ENCODE measurements at places on chromosomes 1 and 21. TPM values are rescaled to one million over a fixed set of nuclear protein-coding genes. Genes with fewer than 3 reads are reported as not detected.

DNA sequence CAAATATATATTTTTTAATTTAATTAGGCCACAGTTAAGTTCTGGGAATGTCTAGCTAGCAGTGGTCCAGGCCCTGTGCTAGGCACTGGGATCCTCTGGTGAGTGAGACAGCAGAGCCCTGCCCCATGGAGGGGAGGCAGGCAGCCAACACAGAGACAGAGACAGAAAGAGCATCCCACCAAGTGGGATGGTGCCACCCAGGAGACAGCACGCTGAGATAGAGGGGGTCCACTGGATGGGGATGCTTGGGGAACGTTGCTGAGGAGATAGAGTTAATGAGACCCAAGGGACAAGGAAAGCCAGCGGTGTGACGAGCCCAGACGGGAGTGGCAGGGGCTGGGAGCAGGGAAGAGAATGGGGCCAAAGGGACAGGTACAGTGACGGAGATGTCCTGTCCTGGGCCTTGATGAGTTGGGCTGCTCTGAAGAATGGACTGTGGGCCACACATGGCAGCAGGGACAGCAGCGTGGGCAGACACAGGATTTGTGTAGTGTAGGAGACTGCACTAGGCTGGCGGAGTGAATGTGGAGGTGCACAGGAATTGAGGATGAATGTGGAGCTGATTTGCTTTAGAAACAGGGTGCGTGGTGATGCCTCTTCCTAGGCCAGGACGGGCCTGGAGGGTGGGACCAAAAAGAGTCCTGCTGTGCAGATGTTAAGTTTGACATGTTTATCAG is 22.8 kb downstream of the RAB4A start:
- no peak for DNase-seq

The KRTAP19-2 gene
- polyA plus RNA-seq = not detected

GRCh38 chr1:26372039-26372438 is 511 bp downstream of the ZNF683 start:
- DNase-seq = no peak

The PLPPR4 gene
- 2.3 TPM for polyA plus RNA-seq

The DNALI1 gene
- 63.0 TPM for polyA plus RNA-seq

DNA sequence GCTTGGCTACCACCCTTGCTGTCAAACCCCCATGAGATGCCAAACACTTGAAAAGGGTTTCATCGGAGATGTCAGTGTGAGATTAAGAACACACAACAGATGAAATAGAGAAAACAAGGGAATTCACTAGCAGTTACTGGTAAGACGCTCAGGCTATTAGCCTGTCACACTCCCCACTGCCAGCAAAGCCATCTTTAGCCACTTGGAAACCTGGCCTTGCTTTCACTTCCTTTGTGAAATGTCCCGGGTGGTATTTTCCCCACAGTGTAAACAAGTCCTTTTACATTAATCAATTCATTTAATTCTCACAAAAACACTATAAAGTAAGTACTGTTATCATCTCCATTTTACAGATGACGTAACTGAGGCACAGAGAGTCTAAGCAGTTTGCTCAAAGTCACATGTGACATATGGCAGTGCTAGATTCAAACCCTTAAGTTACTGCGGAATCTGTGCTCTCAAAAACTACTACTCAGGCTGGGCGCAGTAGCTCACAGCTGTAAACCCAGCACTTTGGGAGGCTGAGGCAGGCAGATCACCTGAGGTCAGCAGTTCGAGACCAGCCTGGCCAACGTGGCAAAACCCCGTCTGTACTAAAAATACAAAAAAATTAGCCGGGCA is 32.7 kb upstream of the KHDRBS1 start:
- no peak for DNase-seq

DNA sequence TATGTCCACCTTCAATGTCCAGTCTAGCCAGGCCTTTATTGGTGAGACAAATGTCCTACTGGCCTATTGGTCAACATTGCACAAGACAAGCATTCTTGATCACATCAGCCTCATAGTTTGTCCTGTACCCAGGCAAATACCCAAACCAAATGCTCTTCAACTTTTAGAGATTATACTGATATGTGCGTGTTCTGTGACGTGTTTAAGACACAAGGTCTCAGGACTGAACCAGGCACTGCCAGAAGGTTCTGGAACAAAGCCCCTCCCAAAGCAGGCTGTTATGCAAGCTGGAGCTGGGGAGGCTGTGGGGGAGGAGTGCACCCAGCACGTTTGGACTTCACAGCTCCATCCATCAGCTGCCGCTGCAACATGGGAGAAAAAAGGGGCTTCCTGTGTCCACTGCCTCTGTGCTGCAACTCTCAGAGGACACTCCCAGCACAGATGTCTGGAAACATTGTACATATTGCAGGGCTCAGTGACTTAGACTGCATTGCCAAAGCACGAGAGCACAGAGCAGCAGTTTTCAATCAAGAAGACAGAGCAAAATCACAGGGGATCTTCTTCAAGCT is 45.9 kb downstream of the NID1 start:
- peak; percentile 62 for DNase-seq

DNA sequence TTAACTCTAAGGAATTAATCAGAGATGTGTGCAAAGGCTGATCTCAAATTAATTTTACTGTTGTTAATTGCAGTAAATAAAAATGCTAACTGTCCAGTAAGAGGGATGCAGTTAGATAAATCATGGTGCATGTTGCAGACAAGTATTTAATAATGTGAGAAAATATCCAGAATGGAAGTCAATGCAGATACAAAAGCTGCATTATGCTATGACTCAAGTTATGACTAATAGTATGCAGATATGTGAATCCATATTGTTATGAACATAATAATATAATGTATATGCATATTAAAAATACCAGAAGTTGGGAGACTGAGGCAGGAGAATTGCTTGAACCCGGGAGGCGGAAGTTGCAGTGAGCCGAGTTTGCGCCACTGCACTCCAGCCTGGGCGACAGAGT is 21.4 kb downstream of the RNASEL start:
- DNase-seq = no peak

GRCh38 chr1:101366513-101367215 is 129.8 kb downstream of the S1PR1 start:
- no peak for DNase-seq

The TRIM62 gene
- polyA plus RNA-seq = 7.5 TPM

DNA sequence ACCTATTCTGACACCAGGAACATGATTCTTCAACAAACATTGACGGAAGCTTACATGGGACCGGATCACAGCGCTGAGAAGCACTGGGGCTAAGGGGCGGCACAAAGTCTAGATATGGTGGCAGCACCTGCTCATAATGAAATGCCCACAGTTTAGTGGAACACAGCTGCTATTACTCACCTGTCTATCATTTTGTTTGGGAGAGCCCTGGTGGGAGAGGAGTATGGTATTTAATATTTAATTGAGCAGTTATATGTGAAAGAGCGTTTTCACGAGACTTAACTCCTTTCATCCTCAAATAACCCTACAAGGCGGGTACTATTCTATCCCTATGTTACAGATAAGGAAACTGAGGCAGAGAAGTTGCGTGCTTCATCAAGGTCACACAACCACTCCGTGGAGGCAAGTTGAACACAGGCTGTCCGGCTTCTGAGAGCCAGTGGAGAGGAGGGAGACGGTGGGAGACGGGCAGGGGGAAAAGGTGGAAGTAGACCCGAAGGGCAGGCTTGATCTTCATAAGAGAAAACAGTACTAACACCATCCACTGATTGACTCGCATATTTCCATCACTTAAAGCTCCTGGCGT is 790 bp upstream of the TSNAX start:
- DNase-seq = no peak

DNA sequence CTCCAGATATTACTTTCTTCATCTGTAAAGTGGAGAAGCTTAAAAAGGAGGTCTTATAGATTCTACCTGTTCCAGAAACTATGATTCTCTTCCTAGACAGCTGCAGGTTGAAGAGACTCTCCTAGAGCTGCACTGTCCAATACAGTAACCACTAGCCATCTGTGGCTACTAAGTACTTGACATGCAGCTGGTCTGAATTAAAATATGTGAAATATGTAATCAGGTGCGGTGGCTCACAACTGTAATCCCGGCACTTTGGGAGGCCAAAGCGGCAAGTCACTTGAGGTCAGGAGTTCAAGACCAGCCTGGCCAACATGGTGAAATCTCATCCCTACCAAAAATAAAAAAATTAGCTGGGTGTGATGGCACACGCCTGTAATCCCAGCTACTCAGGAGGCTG is 15.8 kb downstream of the APP start:
- no peak for DNase-seq

DNA sequence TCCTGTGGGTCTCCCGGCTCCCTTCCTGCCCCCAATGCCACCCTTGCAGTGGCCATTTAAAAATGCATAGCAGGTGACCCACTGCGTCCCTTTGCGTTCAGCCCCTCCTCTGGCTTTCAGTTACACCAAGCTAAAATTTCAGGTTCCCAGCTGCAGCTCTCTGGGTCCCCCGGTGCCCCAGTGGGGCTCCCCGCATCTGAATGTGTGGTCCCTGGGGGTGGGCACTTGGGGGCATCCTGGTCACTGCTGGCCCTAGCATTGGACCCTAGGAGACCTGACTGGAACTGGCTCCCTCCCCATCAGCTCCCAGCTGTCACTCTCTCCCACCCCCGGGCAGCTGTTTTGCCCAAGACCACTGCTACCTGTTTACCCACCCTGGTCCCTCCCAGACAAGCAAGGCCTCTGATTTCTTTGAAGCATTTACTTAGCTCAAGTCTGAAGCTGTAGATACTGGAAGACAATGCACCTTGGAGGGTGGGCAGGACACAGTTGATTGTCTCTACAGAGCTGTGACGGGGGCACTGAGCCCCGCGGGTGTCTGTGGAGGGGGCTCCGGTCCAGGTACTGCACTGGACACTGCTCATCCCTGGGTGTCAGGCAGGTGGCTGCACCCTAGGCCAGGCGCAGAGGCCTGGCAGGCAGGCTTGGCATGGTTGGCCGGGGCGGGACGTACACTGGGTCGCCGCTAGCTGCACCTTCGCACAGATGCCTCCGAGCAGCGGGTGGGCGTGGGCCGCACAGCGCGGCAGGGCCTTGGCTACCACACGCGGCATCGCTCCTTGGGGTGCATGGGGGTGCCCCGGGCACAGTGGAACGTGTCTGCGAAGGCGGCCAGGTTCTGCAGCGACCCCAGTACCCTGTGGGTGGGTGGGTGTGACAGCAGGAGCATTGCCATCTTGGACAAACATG is 3.9 kb downstream of the PRXL2B start:
- no peak for DNase-seq

The DDR2 gene
- 22.2 TPM for polyA plus RNA-seq

The SCAF4 gene
- polyA plus RNA-seq = 49.4 TPM

DNA sequence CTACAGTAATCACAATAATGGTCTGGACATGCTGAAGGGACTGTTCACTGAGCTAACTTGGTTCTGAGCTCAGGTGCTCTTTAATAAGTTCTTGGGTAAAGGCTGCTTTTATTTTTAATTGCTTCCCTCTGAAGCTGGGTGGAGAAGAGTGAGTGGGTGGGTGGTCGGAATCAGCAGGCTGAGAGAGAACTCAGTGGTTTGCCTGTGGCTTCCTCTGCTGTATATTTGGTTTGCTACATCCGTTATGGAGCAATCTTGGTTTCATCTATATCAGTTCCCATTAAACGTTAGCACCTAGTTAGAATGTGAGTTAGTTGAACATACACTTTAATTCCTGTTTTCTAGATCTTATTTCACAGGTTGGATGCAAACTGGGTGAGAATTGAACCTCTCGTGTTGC is 23.3 kb downstream of the CNIH4 start:
- no peak for DNase-seq

- DNase-seq = no peak
These were observed 100.2 kb downstream of the RHOU start for GRCh38 chr1:228835456-228835855.

GRCh38 chr1:30728832-30729638 is 5.7 kb upstream of the MATN1 start:
- no peak for DNase-seq

- DNase-seq = peak; percentile 22
These were observed 34.3 kb upstream of the RAP1GAP start for GRCh38 chr1:21703318-21703963.

DNA sequence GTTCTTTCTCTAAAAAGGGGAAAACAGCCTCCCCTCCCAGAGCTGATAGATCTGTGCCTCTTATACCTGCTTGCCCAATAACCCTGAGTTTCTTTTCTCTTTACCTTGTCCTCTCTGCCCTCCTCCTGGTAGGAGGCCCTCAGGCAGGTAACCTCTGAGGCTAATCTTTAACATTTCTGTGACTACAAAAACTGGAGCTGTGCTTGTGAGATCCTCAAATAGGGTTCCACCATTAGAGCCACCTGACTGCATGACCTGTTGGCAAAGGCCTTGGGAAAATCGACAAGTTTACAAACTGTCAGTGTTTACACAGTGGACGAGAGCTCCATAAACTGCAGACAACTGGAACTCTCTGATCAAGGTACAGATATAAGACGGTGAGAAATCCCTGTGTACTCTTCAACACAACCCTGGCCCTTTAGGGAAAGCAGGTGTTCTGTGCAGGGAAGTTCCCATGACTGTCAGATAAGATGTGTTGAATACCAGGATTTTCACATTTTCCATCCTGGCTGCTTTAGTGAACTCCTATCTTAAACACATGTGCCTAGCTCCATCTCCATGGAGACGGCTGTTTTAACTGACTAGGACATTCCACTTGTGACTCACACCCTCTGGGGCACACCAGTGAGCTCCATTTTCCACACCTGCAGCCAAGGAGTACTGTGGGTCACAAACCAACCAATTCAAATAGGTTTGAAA is 38.3 kb downstream of the ECE1 start:
- no peak for DNase-seq

- DNase-seq = no peak
These were observed 26.1 kb downstream of the PADI6 start for GRCh38 chr1:17397910-17398695.

The CBS gene
- polyA plus RNA-seq = 31.0 TPM

GRCh38 chr1:8731162-8731561 is 86.3 kb downstream of the RERE start:
- DNase-seq = no peak

DNA sequence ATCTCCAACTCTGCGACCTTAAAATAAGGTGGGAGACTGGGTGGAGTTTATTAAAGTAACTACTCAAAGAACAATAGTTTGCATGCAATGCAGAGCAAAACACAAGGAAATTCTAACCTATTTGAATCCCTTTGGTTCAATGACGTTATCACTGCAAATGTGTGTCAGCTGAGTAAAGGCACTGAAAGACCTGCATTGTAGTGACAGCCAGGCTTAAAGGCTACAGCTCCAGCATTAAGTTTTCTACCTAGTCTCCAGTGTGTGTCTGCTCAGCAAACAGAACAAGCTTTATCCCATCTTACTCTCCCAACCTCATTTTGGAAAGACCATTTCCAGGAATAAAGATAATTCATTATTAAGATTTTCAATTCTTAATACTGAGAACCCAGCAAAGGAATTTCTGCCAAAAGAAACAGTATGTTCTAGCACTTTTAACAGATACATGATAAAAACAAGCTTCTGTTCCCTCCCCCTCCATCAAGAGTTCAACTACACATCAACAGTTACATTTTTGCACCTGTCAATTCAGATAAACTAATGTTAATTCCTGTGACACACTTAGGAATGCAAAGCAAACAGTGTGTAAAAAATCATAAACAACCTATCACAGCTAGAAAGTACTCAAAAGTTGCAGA is 14.2 kb downstream of the PTP4A2 start:
- DNase-seq = no peak

- no peak for DNase-seq
These were observed 999.8 kb upstream of the NCAM2 start for GRCh38 chr21:19998453-19998852.

Data from left kidney (tissue), 8 donors.